GM03348 (cell line): ENCODE measurements at places on chromosomes 4 and X.

DNA sequence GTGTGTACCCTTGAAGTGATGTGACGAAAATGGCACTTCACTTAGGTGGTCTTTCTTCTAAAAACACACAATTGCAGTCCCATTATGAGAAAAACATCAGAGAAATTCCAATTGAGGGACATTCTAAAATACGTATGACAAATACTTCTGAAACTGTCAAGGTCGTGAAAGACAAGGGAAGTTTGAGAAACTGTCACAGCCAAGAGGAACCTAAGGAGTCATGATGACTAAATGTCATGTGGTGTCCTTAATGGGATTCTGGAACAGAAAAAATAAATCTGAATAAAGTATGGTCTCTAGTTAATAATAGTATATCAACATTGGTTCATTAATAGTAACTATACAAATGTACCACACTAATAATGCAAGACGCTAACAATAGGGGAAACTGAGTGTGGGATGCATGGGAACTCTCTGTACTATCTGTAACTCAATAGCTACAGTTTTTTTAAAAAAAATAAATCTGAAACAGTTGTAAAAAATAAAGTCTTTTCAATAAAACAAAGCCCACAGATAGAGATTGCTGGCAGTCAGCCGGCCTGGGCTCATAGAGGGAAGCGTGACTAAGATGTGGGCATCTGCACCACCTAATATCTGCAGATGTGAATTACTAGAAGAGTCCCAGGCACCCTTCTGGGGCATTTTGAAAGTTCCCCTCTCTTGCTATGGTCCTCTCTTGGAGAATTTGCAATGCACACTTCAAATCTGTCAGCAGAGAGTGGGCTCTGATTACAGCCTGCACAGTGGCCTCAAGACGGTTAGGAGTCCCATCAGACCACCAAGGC, 47.6 kb downstream of the MID1IP1 start:
- no peak for DNase-seq

GRCh38 chrX:57900975-57901374, 9.3 kb downstream of the ZXDA start:
- DNase-seq, result peak; percentile 15

DNA sequence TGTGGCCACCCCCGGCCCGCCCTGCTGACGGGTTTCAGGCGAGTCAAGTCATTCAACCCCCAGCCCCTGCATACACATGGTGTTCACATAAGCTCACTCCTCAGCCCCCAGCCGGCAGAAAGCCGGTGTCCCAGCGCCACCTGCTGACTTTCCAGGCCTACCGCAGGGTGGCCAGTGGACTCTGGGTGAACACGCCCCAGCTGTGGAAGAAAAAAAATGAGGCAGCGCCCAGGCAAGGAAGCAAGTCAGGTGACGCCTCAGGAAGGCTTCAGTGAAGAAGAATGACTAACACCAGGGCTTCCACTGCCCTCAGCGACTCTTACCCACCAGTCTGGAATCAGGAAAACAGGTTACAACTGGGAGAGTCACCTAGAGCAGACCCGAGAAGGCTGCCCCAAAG, 15.8 kb downstream of the BCAP31 start:
- DNase-seq, result peak; percentile 58

GRCh38 chrX:38482183-38482582, 79.2 kb upstream of the TSPAN7 start:
- DNase-seq, result no peak

DNA sequence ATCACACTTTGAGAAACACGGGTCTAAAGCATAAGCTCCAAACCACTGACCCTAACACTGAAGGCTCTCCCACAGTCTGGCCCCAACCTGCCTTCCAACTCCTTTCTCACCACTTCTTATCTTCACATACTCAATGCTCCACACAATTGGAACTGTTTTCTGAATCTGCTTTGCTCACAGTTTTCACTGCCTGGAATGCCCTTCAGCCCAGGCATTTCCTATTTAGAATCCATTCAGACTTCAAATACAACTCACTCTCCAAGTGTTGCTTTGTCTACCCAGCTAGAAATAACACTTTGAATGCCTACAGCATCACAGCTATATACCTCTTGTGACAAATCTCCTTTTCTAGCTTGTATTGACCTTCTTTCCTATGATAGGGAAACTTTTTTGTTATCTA, 10.2 kb downstream of the OTUD4 start:
- DNase-seq, result no peak
